ENCODE measurements at places on chromosomes 7 and 10.

- no peak for DNase-seq
Observed at GRCh38 chr7:25804154-25804553, 347.8 kb upstream of the NFE2L3 start.

DNA sequence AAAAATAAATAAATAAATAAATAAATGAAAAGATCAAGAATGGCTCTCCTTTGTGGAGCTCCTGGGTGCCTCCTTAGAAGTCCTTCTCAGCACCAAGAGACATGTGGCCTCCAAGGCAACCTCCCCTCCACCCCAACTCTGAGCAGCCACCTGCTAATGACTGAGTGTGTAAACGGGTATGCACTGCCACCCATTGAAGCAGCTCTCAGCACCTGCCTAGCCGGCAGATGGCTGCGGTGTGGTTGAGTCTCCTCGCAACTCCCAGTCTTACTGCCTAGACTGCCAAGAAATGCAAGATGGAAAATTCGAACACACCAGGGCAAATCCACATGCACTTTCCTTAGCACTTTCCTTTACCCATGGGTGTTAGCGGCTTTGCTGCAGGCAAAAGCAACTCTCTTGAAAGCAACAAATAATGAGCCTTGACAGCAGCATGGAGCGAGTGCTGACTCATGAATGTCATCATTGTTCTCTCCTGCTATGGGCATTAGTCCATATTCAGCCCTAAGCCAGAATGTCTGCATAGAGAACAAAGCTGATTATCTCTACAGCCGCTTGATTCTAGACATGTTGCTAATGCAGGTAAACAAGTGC is 913.9 kb upstream of the AUTS2 start:
- no peak for DNase-seq

DNA sequence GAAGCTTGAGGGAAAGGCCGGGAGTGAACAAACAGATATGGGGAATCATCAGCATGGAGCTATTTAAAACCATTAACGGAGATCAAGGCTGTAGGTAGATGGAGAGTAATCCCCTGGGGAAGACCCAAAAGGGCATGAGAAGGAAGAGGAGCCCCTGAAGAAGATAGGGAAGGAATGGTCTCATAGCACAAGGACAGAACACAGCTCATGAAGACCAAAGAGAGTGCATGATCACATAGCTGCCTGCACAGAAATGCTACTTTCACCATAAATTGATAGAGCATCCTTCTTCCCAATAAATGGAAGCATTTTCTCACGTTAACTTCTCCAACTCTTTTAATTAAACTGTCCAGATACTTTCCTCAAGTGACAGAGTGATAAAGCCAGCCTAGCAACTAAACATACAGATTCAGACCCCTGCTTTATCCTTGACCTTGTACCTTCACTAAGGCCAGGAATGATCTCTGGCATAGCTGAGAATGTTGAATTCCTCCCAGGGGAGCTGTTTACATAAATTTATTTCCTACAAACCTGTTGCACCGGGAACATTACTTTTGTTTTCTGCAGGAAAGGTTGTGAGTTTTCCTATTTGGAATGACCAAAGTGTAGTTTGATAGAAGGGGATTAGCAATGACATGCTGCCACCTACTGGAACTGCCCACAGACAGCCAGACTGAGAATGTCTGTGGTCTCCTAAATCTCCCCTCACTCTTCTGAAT is 110.8 kb upstream of the LRGUK start:
- DNase-seq, result no peak

- DNase-seq, result no peak
Observed at GRCh38 chr7:156156734-156157408, 344.6 kb upstream of the SHH start.

DNA sequence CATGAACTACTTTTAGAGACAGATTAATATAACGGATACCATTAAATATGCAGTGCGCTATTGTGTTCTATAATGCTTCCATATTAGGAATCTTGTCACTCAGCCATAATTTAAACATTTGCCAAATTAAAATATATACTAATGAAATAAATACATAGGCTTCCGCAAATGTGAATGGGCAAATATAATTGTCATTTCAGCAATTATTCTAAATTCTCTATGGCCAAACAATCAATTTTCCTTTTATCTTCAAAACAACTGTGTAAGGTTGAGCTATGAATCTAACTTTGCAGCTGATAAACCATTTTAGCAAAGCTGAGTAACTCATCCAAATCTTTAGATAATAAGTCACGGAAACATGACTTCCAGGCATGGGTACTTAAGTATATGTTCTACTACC is 20.7 kb upstream of the TSPAN13 start:
- no peak for DNase-seq

DNA sequence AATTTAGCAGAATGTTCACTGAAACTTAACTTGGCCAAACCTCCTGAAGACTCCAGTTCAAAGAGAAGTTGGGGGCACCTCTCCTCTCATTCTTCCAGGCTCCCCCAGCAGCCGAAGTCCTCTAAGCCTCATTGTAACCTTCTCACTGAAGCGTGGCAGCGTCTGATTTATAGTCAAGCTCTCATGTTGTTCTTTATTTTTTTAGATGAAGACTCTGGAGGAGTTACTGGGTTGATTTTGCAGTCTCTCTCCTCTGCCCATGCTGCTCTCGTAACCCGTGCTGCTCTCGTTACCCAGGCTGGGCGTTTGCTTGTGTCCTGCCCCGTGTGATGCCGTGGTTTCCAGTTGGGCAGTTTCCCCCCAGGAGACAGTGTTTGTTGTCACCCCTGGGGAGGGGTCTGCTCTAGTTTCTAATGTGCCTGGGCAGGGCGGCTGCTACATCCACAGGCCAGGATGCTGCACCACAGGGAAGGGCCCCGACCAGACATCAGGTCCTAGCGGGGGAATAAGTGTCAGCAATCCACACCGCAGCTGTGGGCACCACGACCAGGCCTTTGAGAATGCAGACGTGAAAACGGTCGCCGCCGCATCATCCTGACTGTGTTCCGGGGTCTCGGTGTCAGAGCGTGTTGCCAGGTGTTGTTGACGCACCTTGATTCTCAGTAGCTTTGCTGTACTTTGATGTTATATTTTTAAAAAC is 65.2 kb downstream of the WDR37 start:
- no peak for DNase-seq

DNA sequence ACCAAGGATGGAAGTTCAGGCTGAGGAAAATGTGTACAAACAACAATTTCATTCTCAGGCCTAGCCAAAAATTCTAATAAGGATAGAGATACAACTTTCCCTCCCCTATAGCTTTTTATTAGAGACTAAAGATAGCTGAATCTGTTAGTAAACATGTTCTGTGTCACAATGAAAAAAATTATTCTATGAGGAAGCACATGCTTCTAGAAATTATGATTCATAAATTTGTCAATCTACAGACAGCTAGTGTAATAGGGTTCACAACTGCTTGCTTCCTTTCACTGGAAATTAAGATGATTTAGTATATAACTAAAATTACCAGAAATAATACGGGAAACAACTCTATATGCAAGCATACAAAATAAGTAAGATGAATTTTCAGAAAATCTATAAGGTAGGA is 56.6 kb downstream of the CCDC3 start:
- DNase-seq, result no peak

- DNase-seq, result no peak
Observed at GRCh38 chr7:117277576-117277975, 45.3 kb downstream of the WNT2 start.

DNA sequence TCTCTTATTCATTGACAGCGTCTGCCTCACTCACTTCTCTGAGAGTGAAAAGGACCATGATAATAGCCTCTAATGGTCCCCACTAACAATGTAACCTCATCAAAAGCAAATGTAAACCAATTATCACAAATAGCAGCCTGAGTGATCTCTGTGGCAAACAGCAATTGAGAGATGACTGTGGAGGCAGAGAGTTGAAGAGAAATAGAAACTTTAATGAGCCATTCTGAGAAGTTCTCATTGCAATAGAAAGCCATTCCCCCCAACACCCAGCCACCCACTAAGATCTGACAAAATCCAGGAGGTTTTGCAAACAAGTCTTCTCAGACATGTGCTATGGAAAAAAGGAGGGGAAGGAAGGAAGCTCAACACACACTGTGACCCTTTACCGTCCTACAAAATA is 44.2 kb upstream of the RNF148 start:
- no peak for DNase-seq

GRCh38 chr10:119391440-119392251 is 150.9 kb downstream of the RGS10 start:
- no peak for DNase-seq

DNA sequence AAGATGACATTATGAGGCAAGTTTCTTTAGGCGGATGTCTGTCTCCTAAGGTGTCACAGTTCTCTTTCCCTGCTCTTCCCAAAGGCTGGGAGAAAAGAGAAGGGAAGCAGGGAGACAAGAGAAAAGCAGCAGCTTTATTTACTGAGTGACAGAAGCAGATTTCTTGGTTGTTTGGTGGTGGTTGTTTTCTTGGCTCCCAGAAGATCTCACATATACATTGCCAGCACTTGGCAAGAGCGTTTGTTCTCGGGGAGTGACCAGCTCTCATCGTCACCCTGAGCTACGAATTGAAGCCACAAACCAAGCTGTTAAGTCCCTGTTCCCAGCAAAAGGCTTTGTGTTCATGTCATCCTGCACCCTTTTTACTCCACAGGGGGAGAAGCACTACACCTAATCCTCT is 11.4 kb downstream of the CDHR3 start:
- no peak for DNase-seq

DNA sequence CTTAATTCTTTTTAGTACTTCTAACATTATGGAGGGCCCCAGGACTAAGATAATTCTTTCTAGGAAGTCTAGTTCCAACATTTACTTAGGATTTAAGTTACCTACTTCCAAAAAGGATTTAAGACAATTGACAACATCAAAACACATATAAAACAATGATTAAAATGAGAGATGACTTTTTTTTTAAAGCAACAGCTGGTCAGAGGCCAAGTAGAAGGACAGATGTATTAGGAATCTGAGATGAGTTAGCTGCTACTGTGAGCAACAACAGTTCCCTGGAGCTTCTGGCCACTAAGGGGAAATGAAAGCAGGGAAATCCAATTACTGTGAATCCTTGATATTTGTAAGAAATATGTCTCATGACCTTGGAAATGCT is 222.3 kb downstream of the PHTF2 start:
- no peak for DNase-seq

- no peak for DNase-seq
Observed at GRCh38 chr10:74598891-74599566, 227.4 kb upstream of the KAT6B start.

DNA sequence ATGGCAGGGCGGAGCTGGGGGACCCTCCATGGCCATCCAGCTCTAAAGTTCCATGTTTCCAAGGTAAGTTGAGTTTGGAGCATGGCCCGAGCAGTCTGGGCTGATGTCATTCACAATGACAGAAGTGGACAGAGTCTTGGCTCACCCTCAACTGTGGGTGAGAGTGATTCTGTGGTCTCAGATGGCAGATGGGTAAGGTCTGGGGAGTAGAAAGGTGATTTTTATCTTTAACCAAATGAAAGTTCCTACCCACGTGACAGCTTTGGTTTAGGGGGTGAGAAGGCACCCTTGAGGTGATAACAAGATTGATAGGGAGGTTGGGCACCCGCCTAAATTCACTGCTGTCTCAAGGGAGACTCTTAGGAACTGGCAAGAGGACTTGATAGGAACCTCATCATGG is 57.6 kb upstream of the PDZD8 start:
- no peak for DNase-seq

DNA sequence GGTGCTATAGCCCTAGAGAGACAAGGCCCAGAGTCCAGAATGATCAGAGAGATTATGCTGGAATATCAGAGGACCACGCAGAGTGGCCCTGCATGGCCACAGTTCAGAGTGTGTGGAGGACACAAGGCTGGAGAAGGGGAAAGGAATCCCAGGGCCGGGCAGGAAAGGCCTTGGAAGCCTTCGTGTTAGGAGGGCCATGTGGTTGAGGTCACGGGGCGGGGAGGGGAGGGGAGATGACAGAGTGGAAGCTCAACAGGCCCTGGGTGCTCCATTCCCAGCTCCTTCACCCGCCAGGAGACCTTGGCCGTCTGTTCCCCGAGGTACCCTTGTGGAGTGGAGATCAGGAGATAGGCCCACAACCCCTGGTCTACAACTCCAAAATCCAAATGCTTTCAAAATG is 13.2 kb upstream of the EN2 start:
- no peak for DNase-seq

DNA sequence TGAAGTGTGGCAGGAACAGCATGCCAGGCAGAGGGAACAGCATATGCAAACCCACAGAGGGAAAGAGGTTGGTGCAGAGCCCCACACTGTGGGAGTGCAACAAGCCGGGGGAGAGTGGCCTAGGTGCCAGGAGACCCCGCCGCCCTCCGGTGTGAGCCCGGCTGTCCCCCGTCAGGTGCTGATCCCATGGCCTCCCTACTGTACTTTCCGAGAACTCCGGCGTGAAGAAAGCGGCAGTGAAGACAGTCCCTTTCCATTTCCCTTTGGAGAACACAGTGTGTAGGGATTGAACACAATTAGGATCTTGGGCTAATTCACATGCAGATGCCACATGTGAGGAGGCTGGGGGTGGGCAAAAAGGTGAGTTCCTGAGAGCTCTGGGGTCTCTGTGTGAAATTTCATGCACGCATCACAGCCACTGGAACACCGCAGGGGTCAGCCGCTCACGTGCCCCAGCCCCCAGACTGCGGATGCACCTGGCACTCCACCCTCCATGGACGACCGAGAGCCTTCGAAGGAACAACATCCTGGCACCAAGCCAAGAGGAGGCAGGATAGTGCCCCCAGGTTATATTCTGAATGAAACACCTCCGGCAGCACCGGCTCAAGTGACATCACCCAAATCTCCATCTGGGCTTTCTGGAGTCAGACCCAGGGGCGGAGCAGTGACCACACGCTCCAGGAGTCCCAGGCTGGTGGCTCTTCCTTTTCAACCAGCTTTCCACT is 82.1 kb upstream of the PPP2R2D start:
- no peak for DNase-seq

DNA sequence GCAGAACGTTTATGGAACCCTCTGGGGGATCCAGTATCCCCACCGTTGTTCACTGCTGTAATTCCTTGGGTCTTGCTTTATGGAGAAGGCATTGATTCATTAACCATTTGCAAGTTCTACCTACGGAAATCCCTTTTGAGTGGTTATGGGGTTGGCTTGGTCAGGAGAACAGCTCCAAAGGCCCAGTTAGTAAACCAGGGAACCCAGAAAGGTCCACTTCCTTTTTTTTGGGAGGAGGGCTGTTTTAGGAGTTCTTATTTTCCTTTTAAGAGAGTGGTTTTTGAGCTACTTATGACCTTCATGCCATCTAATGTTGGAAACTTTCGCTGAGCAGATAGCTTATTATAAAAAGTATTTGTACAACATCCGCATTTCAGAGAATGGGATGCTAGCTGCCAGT is 1.3 kb downstream of the POR start:
- DNase-seq, result no peak

Measured in stimulated activated CD8-positive, alpha-beta memory T cell treated with anti-CD3 and anti-CD28 coated beads, Interleukin-4, amount 100 ng/mL, for 4 hours (primary cell).